ENCODE measurements at places on chromosomes 4 and X. TPM values are rescaled to one million over a fixed set of nuclear protein-coding genes. Genes with fewer than 3 reads are reported as not detected.

The GK2 gene
- not detected for total RNA-seq

The FHIP1A gene
- 14.3 TPM for total RNA-seq

The TACR3 gene
- total RNA-seq, result 0.24 TPM

The PDGFRA gene
- total RNA-seq, result 69.5 TPM

The SPANXA1 gene
- total RNA-seq, result not detected

The TSPAN7 gene
- total RNA-seq, result 54.6 TPM

The PABPC4L gene
- 0.56 TPM for total RNA-seq

The MMRN1 gene
- 42.6 TPM for total RNA-seq

The AMER1 gene
- 4.0 TPM for total RNA-seq

The BTK gene
- 62.8 TPM for total RNA-seq

The USP51 gene
- total RNA-seq, result 4.2 TPM

The TBX22 gene
- total RNA-seq, result not detected

The CSAG3 gene
- total RNA-seq, result not detected

Measured in lower lobe of right lung (tissue), 2 donors.